ENCODE measurements at places on chromosomes 7 and 10. TPM values are rescaled to one million over a fixed set of nuclear protein-coding genes. Genes with fewer than 3 reads are reported as not detected.

The WAPL gene
- 50.7 TPM for total RNA-seq

The TDRD1 gene
- 3.3 TPM for total RNA-seq

The AEBP1 gene
- total RNA-seq, result 33.0 TPM

The PIP gene
- not detected for total RNA-seq

The RBM20 gene
- total RNA-seq, result 0.34 TPM

The TRPV5 gene
- total RNA-seq, result not detected

The LLCFC1 gene
- total RNA-seq, result not detected

The KIF11 gene
- total RNA-seq, result 15.1 TPM

The AP1S1 gene
- 151 TPM for total RNA-seq

The SNX13 gene
- total RNA-seq, result 39.6 TPM

The MOGAT3 gene
- not detected for total RNA-seq

The NPSR1 gene
- total RNA-seq, result not detected

The C10orf105 gene
- total RNA-seq, result not detected

The NUPR2 gene
- total RNA-seq, result not detected

The SLC25A40 gene
- 14.3 TPM for total RNA-seq

The CCL24 gene
- total RNA-seq, result 0.62 TPM

The CD36 gene
- 25.1 TPM for total RNA-seq

The FGFR2 gene
- total RNA-seq, result not detected

The ASZ1 gene
- total RNA-seq, result not detected

The PRPS1L1 gene
- not detected for total RNA-seq

The SHH gene
- not detected for total RNA-seq

The CYP3A4 gene
- not detected for total RNA-seq

The AUTS2 gene
- 10.0 TPM for total RNA-seq

The CLRN3 gene
- not detected for total RNA-seq
